ENCODE measurements at places on chromosomes 7 and 10.

DNA sequence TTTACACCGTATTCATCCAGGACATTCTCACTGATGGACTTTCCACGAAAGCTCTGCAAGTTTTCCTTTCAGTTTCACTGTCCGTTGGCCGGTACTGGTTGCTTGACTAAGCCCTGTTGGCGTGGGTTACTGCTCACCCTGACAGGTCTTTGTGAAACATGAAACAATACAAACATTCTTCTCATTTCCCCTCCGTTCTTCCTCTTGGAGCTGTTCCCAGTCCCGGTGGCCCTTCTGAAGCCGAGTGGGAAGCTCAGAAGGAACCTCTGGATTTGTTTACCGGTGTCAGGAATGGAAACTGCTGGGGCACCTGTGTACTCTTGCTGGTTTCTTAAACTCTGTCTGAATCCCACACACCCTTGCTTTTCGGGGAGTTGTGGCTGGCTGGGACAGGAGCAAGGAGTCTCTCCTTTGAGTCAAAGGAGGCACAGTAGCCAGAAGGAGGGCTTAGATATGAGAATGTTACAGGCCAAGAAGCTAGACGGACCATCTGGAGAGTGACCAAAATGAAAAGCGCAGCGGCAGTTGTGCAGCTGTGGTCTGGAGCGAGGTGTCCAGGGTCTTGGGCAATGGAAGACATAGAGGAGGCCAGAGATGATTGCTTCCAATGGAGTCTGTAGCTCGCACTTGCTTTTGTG, 45.7 kb downstream of the LYZL2 start:
- DNase-seq = peak; percentile 82

DNA sequence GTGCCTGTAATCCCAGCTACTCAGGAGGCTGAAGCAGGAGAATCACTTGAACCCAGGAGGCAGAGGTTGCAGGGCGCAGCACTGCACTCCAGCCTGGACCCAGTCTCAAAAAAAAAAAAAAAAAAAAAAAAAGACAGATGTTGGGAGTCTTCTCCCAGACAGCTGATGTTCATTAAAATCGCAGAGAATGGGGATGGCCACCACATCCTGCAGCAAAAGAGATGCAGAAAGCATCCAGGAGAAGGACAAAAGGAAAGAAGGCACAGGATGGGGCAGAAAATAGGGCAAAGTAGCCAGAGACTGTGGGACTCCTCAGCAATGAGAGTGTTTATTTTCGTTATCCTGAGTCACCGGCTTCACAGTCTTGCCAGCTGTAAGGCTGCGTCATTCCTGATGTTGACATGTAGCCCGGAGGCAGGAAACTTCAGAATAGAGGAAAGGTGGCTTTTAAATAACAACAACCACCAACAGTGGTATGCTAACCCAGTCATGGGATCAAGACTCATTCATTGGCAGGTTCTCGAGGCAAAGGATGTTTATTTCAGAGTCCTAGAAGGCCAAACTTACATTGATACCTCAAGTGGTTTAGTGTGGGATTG, 149.5 kb upstream of the SVIL start:
- DNase-seq = peak; percentile 77

DNA sequence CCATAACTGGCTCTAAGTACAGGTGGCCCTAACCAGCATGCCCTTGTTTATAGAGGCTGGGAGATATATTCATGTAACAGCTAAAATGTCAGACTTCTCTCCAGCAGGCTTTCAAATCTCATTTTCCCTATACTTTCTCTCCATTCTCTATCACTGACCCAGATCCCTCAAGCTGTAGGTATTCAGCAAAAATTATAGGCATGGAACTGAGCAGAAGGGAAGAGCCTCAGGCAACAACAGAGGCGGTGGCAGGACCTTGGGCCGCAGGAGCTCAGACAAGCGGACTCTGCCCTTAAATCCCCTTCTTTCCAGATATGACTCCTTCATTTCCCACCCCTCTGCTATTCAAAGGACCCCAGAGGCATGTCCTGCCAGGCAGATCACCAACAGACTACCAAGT, 417.4 kb downstream of the PLXNA4 start:
- no peak for DNase-seq

DNA sequence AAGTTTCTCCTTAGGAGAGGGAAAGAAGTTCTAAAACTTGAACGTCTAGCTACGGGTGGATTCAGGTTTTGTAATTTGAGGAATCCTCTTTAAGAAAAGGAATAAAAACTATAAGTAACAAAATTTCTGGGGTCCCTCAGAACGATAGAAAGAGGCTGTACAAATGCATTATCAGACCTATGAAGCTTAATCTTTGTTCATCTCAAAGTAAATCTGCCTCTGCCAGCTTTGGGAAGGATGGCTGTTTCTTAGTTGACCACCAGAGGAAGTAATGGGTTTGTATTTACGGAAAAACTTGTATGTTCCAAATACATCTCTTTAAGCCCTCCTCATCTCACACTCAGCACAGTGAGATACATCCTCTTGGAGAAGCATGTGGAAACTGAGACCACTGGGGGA, 864 bp downstream of the PSTK start:
- no peak for DNase-seq

DNA sequence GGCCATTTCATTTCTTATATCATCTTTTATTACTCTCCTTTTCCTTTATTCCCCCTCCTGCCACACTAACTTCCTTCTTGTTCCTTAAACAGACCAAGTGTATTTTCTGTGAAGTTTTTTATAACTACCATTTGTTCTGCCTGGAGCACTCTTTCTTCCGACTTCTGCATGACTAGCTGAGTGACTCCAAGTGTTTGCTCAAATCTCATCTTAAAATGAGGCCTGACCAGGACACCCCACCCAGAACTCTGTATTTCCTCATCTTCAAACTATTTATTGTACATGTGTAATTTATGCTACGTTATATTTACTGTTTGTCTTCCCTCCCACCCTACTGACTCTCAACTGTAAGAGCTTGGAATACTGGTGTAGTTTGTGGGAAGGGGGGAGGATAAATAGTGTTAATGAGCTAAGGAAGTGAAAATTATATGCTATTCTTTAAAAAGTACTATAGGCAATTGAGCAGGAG, 3.2 kb downstream of the MINDY3 start:
- DNase-seq = no peak

DNA sequence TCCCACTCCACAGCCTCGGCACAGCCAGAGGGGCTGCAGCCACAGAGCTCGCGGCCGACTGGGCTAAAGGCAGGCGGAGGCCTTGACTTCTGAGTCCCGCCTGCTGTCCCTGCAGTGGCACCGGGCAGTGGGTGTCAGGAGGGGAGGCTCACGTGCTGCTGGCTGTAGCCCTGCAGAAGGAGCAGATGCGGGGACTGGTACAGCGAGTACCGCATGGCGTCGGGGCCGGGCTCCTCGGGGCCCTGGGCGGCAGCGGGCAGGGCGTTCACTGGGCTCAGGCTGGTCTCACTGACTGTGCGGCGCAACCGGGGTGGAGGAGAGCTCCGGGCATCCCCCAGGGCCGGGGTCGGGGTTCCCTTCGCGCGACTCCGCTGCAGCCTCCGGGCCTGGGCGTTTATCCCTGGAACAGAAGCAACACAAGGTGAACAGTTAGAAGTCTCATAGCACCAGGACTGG, 25.6 kb downstream of the PAPOLB start:
- no peak for DNase-seq

GRCh38 chr10:113067501-113067900, 117.5 kb downstream of the TCF7L2 start:
- no peak for DNase-seq

DNA sequence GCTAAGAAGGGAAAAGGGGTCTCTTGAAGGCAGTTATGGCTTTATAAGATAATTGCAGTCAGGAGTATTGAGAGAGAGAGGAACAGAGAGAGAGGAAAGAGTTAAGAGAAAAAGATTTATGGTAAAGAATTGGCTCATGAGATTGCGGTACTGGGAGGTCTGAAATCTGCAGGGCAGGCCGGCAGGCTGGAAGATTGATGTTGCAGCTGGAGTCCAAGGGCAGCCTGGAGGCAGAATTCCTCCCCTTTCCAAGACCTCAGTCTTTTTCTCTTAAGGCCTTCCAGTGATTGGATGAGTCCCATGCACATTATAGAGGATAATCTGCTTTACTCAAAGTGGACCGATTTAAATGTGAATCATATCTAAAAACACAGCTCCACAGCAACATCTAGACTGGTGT, 68.4 kb downstream of the HACD1 start:
- no peak for DNase-seq

DNA sequence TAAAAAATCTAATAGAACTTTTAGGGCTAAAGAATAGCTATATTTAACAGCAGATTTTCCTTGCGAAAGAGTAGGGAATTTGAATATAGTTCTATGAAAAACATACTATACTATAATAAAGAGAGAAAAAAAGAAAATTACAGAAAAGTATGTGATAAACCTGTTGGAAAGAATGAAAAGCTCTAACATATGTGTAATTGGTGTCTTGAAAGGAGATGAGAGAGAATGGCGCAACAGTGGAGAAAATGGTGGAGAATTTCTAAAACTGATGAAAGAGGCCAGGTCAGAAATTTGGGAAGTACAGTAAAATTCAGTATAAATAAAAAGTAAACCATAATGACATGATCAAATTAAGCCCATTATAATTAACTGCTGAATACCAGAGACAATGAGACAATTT, 20.8 kb upstream of the CACNA2D1 start:
- no peak for DNase-seq

- DNase-seq = no peak
Observed at GRCh38 chr10:11451640-11452260, 159.7 kb downstream of the USP6NL start.

GRCh38 chr7:16447876-16448275, 17.7 kb downstream of the SOSTDC1 start:
- no peak for DNase-seq

Measured in adrenal gland (tissue), 19 donors.